ENCODE measurements at places on chromosomes 16 and 17. TPM values are rescaled to one million over a fixed set of nuclear protein-coding genes. Genes with fewer than 3 reads are reported as not detected.

SRL gene
- total RNA-seq: 0.06 TPM

HEATR9 gene
- total RNA-seq: not detected

LDHD gene
- total RNA-seq: 3.8 TPM

- H3K4me1 ChIP-seq: no peaks in the 10 kb centered on the region
- no peaks in the 10 kb centered on the region for H3K36me3 ChIP-seq
- no peaks in the 10 kb centered on the region for H3K27me3 ChIP-seq
- no peak overlapping the region for H3K4me3 ChIP-seq
- DNase-seq: peak; percentile 59
- H3K27ac ChIP-seq: no peak overlapping the region
Observed at GRCh38 chr16:6081320-6081976, 983.9 kb upstream of the EEF2KMT start.

- no peaks in the 10 kb centered on the region for H3K36me3 ChIP-seq
- peak overlapping the region; percentile 79 for H3K27ac ChIP-seq
- no peak overlapping the region for H3K4me3 ChIP-seq
- no peaks in the 10 kb centered on the region for H3K4me1 ChIP-seq
Observed at GRCh38 chr17:2416010-2416734, 15.3 kb upstream of the MNT start.

- no peak overlapping the region for H3K27ac ChIP-seq
- H3K36me3 ChIP-seq: no peaks in the 10 kb centered on the region
- H3K4me3 ChIP-seq: peak overlapping the region; percentile 93
- peaks cover 29% of the 10 kb centered on the region for H3K27me3 ChIP-seq
Observed at GRCh38 chr16:65123396-65124211, 1.7 kb upstream of the CDH11 start.

- H3K4me3 ChIP-seq: no peak overlapping the region
- H3K36me3 ChIP-seq: no peaks in the 10 kb centered on the region
- H3K27ac ChIP-seq: no peak overlapping the region
Observed at GRCh38 chr16:86798247-86799041, 220.1 kb downstream of the FOXL1 start.

GRCh38 chr16:86556576-86556975 lies 1.5 kb upstream of the MTHFSD start:
- no peak overlapping the region for H3K27ac ChIP-seq
- no peaks in the 10 kb centered on the region for H3K4me1 ChIP-seq
- no peaks in the 10 kb centered on the region for H3K36me3 ChIP-seq
- H3K4me3 ChIP-seq: no peak overlapping the region

- H3K27me3 ChIP-seq: peaks cover 3% of the 10 kb centered on the region
- no peak for DNase-seq
- no peak overlapping the region for H3K4me3 ChIP-seq
- H3K36me3 ChIP-seq: no peaks in the 10 kb centered on the region
- no peak overlapping the region for H3K27ac ChIP-seq
- H3K4me1 ChIP-seq: peaks cover 3% of the 10 kb centered on the region
Observed at GRCh38 chr16:86227801-86228200, 282.5 kb upstream of the FOXF1 start.

- no peaks in the 10 kb centered on the region for H3K27me3 ChIP-seq
- H3K27ac ChIP-seq: no peak overlapping the region
- no peak for DNase-seq
- peaks cover 16% of the 10 kb centered on the region for H3K4me1 ChIP-seq
Observed at GRCh38 chr17:38796451-38797157, 2.8 kb downstream of the PIP4K2B start.

DNA sequence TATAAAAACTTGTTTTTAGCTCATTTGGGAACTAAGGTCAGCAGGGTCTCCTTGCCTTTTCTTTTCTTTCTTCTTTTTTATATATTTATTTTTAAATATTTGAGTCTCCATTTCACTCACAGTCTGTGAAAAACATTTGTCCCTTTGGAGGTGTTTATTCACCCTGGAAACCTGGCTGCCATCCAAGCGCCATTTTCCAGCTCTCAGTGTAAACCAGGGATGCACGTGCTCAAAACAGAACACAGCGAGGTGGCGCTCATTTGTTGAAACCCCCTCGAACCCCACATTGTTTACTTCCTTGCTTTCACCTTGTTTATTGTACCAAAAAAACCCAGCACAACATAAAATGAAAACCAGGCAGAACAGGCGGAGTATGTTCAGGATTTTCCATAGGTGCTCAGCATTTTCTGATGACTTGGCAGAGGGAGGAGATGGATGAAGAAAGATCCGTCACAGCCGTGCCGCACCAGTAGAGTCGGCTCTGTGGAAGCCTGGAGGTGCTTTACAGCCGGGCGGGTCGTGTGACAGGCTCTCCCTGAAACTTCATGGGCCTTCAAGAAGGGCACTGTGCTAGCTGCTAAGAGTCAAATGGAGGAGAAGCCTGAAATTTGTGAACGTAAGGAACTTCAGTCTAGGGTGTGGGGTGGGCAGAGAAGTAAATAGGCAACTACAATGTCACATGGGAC lies 284.4 kb downstream of the FOXL1 start:
- H3K27me3 ChIP-seq: no peaks in the 10 kb centered on the region
- no peak for DNase-seq
- H3K4me3 ChIP-seq: no peak overlapping the region
- H3K27ac ChIP-seq: no peak overlapping the region
- no peaks in the 10 kb centered on the region for H3K4me1 ChIP-seq

DNA sequence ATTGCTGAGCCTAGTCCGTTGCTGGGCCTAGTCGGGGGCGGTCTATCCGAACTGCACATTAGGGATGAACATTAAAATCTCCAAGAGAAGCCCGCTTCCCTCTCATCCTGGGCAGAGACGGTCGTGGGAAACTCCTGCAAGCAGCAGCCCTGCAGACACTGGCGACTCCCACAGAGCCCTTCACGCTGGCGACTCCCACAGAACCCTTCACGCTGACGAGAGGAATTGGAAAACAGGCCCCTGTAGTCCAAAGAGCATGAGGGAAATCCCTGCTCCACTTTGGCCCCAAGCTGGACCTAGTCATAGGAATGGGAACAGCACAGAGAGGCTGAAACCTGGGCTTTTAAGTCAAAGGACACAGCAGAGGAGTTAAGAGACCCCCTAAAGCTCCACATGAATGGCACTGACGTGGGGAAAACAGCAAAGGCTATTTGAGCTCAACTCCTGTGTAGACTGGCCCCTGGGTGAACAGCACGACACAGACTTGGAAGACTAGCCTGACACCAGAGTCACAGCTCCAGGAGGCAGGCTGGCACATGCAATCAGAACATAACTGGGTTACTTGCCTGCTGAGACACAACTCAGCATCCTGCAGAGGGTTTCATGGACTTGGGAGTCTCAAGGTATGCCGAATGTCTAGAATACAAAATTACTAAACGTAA lies 42.2 kb downstream of the WDR45B start:
- no peak overlapping the region for H3K4me3 ChIP-seq
- no peaks in the 10 kb centered on the region for H3K27me3 ChIP-seq
- peak overlapping the region; percentile 46 for H3K27ac ChIP-seq
- H3K36me3 ChIP-seq: peaks cover 5% of the 10 kb centered on the region
- no peaks in the 10 kb centered on the region for H3K4me1 ChIP-seq
- DNase-seq: no peak

GRCh38 chr17:2959371-2960130 lies 103.9 kb downstream of the OR1D5 start:
- no peak overlapping the region for H3K4me3 ChIP-seq
- no peak overlapping the region for H3K27ac ChIP-seq
- no peak for DNase-seq

GRCh38 chr17:73669771-73670170 lies 25.5 kb upstream of the SDK2 start:
- no peaks in the 10 kb centered on the region for H3K27me3 ChIP-seq
- H3K4me3 ChIP-seq: no peak overlapping the region
- no peak overlapping the region for H3K27ac ChIP-seq
- no peaks in the 10 kb centered on the region for H3K4me1 ChIP-seq

DNA sequence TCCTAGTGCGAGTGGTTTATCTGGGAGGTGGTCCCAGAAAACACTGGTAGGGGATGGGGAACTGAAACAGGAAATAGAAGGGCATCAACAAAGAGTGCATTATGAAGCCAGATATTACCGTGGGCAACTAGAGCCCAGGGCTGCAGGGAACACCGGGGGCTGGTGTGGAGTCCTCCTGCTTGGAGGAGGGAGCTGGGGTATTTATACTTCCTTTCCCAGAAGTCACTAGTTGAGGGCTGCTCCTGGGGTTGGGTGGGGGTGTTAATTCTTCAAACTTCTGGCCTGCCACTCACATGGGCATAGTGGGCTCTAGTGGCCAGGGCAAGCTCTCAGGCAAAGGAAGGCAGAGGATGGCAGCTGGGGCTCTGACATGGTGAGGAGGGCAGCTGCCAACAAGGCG lies 14.7 kb downstream of the LAT start:
- H3K36me3 ChIP-seq: no peaks in the 10 kb centered on the region
- no peaks in the 10 kb centered on the region for H3K27me3 ChIP-seq
- no peak for DNase-seq

All from neural progenitor cell (in vitro differentiated cells).